ENCODE measurements at places on chromosomes 3 and 15. TPM values are rescaled to one million over a fixed set of nuclear protein-coding genes. Genes with fewer than 3 reads are reported as not detected.

UROC1 gene
- not detected for polyA plus RNA-seq

DNA sequence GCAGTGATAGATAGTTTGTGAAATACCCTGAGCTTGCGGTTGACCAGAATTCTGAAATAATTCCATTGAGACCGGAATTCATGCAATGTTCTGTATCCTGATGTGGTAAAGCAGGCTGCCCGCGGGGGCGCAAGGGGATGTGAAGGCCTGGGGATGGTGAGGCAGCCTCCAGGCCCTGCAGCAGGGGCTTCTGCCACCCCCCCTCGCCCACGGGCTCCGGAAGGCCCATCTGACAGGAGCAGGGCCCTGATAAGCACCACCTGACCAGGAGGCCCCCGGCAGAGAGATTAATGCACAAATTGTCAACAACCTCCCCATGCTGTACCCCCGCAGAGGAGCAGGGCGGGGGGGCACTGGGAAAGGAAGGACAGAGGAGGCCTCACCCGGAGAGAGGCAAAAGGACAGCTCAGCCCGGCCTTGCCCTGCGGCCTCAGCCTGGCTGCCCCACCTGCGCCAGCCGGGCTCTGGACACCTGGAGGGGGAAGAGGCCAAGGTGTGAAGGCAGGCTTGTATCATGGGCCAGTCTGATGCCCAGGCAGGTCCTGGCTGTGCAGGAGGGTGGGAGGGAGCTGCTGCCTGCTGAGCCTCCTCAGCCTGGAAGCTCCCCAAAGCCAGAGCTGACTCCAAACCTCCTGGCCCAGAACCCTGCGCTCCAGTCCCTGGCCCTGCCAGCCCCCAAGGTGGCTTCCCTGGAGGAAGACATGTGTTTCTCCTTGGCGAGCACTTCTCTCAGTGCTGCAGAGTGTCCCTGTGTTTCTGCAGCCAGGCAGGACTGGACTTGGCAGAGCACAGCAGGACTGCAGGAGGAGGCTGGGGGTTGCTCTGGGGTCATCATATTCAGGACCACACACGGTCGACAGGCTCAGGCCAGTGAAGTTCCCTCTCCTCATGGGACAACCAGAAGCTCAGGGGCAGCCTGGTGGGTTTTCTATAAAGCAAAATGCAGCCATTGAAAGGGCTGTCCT, 46.5 kb downstream of the RPN1 start:
- DNase-seq, result no peak

DNA sequence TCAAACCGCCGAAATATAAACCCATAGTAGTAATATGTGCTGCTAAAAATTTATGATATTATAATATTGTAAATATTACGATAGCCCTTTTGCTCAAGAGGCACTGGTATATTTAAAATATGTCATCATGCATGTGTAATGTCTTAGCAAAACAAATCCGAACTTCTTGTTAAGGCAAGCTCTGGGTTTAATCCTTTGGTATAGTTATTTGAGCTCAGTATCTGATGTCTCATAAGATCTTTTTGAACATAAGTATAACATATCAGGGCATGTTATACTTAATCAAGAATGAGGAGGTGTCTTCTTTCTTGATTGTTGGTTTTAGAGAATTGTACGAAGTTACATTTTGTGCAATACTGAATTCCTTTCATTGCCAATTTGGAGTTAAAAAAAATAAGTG, 154.1 kb upstream of the CBLB start:
- DNase-seq, result no peak

DNA sequence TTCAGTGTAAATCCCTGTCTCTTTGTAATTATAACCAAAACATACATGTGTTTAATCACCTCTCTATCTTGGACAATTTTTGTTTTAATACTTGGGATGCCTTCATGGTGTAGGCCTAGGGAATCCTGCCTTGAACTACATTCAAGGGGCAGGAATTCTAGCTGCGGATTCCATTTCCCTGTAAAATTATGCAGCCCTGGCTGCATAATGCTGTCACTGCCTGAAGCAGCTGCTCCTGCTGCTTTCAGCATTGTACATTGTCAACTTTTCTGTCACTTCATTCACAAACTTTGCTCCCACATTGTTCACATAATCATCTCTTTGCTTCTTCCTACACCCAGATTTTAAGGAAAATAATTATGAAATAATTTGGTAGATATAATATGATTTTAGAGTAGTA, 638.7 kb downstream of the RBMS3 start:
- DNase-seq, result no peak
